NCI-H187 treated with DMSO at 0.1 percent for 48 hours (cell line): ENCODE measurements at places on chromosomes 6 and 20.

GRCh38 chr20:34643928-34644327 is 33.0 kb downstream of the PIGU start:
- DNase-seq: no peak

- DNase-seq: no peak
Measured at GRCh38 chr6:53065266-53066076, at the start of gene FBXO9. FBXO9 (plus strand) TSS chr6:53065404; CDS start chr6:53065790, 386 bp downstream.

GRCh38 chr20:57450419-57450818 is 59.2 kb downstream of the RBM38 start:
- DNase-seq: no peak

DNA sequence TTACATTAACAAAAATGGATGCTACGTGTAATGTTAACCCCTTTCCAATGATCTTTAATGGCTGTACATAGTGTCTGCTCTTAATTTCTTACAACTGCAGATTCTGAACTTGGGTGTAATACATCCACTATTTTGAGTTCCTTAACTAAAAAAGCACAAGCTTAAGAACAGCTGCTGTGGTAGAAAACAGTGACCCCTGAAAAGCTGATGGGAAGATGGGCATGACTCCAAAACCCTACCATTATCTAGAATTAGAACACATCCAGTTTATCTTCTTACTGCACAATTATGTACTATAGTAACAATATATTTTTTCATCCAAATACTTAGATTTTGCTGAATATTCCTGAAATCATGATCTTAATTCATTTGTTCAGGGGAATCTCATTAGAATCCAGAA is 49.3 kb downstream of the LYRM4 start:
- DNase-seq: no peak

DNA sequence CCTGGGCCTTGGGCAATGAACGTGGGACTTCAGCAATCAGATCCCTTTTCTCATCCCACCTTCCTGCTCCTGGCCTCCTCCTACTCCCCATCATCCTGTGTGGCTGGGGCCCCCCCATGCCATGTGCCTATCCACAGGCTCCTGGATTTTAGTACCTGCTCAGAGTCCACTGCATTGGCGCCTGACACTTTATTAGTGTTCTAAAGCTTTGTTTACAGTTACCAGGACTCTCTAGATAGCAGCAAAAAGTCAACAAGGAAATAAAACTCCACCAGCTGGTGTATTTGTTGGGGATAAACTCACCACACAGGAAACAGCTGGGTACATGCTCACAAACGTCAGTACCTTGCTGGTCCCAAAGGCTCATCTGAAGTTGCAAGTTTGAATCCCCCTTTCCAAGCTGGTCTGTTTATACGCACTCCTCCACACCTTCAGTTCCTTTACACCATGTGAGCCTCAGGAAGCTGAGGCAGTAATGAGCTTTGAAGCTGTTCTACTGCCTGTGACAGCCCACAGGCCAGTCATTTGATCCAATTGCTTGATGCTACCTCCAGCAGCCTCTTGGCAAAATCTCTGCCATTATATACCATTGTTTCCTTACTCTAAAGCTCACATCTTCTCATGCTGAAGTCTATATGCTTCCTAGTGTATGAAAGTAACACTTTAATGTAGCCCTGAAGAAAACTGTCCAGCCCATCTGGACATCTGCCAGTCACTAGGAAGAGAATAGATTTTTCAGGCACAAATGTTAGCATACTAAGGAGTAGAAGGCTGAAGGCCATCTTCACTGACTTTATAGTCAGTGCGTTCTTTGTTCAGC is 76.6 kb downstream of the ANKEF1 start:
- DNase-seq: no peak

DNA sequence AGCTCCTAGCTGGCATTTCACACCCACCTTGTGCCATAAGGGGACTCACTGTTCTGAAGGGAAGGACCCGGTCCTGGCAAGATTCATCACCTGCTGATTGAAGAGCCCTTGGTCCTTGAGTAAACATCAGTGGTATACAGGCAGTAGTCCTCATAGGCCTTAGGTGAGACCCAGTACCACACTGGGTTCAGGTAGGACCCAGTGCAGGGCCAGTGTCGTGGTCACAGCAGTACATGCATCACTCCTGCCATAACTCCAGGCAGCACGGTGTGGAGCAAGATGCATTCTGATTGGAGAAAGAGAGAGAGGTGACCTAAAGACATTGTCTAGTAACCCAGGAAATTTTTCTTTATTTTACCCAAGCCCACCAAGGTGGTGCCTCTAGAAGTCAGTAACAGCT is 49.1 kb upstream of the THBS2 start:
- no peak for DNase-seq

- DNase-seq: no peak
Measured at GRCh38 chr6:2222275-2222842, 23.0 kb downstream of the GMDS start.

DNA sequence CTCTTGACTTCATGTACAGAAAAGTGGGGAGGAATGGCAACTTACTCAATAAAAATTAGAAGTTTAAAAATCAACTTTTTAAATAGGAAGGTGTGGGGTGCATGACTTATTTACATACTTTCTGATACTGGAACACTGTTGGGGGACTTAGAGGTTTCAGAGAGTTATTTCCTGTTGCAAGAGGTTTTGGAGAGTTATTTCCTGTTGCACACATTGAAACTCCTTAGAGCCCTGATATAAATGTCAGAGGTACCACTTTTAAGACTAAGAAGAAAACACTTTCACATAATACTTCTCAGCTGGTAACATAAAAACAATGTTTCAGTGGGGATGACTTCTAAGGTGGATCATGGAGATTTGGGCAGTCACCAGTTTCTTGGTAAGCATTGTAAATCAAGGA is 579.9 kb downstream of the MMUT start:
- no peak for DNase-seq

- DNase-seq: no peak
Measured at GRCh38 chr6:3306848-3307247, 48.1 kb downstream of the PSMG4 start.

DNA sequence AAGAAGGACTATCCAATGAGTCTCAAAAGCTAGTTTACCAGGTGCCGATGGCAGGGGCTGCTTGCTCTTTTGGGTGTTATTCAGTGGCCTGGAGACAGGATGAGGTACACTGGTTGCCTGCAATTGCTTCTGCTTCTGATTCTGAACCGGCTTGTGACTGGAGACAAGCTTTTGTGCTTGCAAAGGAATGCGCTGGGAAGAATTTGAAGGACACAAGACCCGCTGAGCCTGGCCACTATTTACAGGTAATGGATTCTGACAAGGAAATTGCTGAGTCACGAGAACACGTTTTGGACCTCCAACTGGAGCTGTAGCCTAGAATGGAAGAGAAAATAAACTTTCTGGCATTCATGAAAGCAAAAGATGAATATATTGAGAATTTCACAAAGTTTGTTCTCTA is 5.8 kb downstream of the AURKA start:
- no peak for DNase-seq

GRCh38 chr20:4956200-4956810 is 45.0 kb downstream of the SLC23A2 start:
- no peak for DNase-seq

GRCh38 chr6:12333128-12333527 is 43.0 kb downstream of the EDN1 start:
- DNase-seq: no peak

- DNase-seq: no peak
Measured at GRCh38 chr6:36491378-36491965, 48.7 kb downstream of the KCTD20 start.

GRCh38 chr6:19438566-19439353 is 398.4 kb upstream of the ID4 start:
- DNase-seq: no peak

DNA sequence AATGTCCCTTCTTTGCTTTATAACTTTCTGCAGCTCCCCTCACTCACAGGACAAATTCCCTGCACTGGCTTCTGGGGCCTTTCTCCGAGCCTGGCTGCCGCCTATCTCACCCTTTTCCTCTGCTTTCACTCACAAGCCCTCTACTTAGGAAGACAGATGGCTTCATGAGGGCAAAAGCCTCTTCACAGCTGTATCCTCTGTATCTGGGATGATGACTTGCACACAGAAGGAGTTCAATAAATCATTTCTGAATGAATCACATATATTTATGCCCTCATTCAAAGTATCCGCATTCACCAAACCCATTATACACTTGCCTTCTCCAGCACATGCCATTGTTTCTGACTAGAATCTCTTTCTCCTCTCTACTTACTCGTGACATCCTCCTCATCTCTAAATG is 159.0 kb upstream of the RIPOR2 start:
- no peak for DNase-seq

- no peak for DNase-seq
Measured at GRCh38 chr6:87082160-87082721, 12.7 kb downstream of the CGA start.

DNA sequence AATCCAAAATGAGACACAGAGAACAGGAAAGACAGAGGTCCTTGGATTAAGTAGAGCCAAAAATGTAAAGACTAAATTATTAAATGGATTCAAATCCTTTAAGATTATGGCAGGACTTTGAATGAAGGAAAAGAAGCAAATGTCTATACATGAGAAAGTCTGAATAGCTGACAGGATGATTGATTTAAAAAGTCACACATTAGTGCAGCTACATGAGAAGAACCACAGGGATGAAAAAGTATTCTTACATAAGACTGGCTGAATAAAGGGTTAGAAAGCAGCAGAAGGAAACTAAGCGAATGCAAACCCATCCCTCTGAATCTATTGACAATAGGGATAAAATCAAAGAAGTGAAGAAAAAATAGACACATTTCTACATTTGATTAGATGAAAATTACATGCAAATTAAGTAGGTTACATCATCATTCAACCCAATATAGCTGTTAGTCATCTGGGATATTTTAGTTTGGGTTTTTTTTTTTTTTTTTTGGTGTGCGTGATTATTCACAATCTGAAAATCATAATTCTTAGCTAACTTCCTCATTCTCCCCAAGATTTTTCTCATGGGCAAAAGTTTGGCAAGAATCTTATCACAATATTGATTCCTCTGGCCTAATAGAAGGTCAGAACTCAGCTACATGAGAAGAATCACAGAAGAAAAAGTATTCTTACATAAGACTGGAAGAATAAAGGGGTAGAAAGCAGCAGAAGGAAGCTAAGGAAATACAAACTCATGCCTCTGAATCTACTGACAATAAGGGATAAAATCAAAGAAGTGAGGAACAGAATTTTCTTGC is 845.4 kb downstream of the HACE1 start:
- DNase-seq: no peak

DNA sequence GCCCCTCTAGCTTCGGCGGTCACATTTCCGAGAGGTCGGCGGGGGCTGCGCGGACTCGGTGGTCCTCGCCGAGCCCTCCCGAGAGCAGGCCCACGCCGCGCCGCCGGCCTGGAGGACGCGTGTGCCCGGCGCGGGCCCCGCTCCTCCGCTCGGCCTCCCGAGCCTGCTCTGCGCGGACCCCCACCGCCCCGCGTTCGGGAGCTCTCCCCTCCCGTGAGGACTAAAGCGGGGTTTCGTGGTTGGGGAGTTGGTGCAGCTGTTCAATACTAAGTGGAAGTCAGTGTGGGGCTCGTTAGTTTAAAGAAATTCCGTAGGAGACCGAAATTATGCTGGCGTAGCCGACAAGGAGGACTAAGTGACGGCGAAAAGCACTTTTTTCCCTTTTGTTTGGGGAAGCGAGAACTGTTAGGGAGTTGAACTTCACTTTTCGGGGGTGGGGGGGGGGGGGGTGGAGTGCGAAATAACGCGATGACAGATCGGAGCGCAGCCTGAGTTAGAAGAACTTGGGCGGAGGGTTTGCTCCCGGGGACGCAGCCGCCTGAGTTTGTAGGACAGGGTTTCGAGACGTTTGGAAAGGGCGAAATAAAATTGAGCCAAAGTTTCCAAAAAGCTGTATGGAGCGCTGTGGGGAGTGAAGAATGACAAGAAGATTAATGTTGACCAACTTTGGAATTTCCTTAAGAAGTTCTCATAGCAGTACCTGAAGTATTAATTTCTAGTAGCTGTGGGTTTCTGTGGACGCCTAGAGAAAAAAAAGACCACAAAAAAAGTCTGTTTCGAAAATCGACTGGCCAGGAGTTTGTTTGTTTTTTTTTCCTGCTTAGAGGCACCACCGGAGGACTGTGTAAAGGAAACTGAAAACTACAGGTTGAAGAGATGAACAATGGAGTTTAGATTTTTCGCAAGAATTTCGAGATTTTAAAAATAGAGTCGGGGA is 1.4 kb downstream of the QKI start:
- DNase-seq: no peak

- DNase-seq: no peak
Measured at GRCh38 chr6:104908031-104908887, 48.5 kb upstream of the HACE1 start.

DNA sequence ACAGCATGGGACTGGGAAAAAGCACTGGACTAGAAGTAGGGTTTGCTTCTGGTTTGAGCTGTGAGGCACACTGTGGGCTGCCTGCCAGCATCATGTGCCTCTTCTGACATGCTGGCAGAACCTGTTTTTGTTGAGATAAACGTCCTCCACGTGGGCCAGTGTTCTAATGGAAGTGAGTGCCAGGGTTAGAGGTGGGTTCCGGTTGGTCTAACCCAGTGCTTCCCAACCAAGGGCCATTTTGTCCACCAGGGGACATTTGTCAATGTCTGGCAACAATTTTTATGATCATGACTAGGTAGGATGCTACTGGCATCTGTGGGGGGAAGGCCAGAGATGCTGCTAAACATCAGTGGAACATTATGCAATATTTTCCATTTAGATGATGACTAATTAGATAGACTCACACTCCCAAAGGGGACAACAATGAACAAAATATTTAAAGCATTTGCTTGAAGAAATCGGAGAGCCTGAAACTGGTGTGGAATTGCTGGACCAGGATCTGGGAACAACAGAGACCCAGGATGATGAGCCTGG is 7.8 kb upstream of the APMAP start:
- no peak for DNase-seq

DNA sequence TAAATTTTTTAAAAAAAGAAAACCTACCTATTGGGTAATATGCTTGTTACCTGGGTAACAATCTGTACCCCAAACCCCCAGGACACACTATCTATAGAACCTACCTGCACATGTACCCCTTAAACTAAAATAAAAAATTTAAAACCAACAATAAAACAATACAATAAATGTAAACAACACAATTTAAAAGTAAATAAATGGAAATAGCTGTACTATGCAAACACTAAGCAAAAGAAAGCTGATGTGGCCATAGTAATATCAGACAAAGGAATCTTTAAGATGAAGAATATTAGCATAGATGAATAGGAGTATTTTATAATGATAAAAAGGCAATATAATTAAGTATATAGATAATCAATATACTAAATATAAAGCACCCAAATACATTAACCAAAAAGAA is 50.3 kb downstream of the ROS1 start:
- DNase-seq: no peak

- no peak for DNase-seq
Measured at GRCh38 chr6:113672491-113673149, 184.5 kb upstream of the MARCKS start.

GRCh38 chr6:14010275-14010674 is 85.5 kb downstream of the RNF182 start:
- no peak for DNase-seq

GRCh38 chr6:148075352-148075751 is 267.3 kb upstream of the SASH1 start:
- no peak for DNase-seq

GRCh38 chr20:24782801-24783630 is 166.1 kb upstream of the CST7 start:
- no peak for DNase-seq
